CD8-positive, alpha-beta memory T cell (primary cell): ENCODE measurements at places on chromosomes 2 and 18. TPM values are rescaled to one million over a fixed set of nuclear protein-coding genes. Genes with fewer than 3 reads are reported as not detected.

- no peak for DNase-seq
Measured at GRCh38 chr18:48884771-48885170, 66.0 kb downstream of the SMAD7 start.

DNA sequence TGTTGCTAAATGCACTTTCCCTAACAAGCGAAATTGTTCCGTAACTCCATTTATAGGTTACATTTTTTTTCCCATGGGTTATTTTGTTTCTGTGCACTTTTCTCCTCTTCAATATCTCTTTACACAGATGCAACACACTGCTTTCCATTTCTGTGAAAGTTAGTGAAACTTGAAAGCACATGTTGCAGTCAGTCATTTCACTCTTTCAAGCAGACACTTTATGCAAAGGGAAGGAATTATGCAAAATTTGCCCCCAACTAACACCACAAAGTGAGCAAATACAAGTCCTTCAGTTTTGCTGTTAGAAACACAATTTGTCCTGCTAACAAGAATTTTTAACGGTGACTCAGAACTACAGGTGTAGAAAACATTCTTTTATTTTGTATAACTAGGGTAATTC, 124.8 kb downstream of the PTH2R start:
- DNase-seq = no peak

GRCh38 chr2:223788826-223789225, 48.6 kb downstream of the AP1S3 start:
- no peak for DNase-seq

GRCh38 chr2:98381494-98381893, 35.2 kb downstream of the CNGA3 start:
- no peak for DNase-seq

GRCh38 chr2:136013955-136014354, 28.5 kb upstream of the DARS1 start:
- no peak for DNase-seq

DNA sequence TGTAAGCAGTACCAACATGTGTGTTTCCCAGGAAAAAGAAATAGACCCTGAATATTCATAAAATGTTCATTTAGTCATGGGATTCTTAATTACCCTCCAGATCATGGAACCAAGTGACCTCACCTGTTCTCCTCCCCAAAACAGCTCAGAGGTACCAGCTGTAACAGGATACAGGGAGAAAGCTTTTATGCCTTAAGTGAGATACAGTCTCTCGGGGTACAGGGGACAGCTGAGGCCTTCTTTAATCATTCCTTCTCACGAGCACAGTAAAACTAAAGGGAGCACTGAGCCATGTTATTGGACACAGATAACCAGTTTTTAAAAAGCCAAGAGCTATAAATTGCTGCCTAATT, 16.6 kb downstream of the EPHA4 start:
- DNase-seq = no peak

GRCh38 chr18:13382366-13382953, 163.9 kb downstream of the LDLRAD4 start:
- no peak for DNase-seq

GRCh38 chr2:195514365-195514764, 142.7 kb upstream of the SLC39A10 start:
- DNase-seq = no peak

GRCh38 chr2:59947209-59947608, 606.2 kb downstream of the BCL11A start:
- DNase-seq = no peak

GRCh38 chr2:1594123-1594372, 150.3 kb downstream of the PXDN start:
- no peak for DNase-seq

DNA sequence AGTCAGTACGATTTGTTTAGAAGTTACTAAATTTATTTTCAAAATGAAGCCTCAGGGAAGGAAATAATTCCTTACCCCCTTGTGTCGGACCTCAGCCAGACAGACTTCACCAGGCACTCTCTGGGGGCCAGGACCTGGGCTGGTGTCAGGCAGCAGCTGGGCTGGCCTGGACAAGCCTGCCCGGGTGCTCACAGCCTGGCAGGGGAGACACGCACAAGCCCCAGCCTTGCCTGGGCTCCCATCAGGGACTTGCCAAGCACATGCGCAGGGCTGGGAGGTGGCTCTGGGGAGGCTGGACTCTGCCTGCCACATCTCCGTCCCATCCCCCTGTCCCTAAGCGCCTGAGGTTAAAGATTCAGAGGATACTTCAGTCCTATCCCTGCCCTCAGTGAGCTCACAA, 56.8 kb upstream of the HS6ST1 start:
- no peak for DNase-seq

DNA sequence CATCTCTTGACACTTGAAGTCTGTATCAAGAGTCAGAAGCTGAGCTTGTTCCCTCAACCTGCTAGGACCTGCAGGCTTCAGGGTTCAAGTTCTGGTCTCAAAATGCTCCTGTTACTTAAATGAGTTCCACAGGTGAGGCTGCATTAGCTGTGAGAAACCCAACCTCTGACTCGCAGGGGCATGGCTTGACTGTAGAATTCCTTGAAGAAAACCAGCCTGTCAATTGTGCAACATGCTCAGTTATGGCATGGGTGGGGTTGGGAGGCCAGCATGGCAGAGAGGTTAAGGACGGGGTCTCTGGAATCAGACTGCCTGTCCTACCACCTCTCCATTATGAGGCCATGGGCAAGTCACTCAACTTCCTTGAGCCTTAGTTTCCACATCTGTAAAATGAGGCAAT, 235.8 kb downstream of the EN1 start:
- DNase-seq = no peak

GRCh38 chr2:241680827-241681599, 5.6 kb downstream of the DTYMK start:
- no peak for DNase-seq

- no peak for DNase-seq
Measured at GRCh38 chr2:227150222-227150936, 13.6 kb downstream of the COL4A4 start.

DNA sequence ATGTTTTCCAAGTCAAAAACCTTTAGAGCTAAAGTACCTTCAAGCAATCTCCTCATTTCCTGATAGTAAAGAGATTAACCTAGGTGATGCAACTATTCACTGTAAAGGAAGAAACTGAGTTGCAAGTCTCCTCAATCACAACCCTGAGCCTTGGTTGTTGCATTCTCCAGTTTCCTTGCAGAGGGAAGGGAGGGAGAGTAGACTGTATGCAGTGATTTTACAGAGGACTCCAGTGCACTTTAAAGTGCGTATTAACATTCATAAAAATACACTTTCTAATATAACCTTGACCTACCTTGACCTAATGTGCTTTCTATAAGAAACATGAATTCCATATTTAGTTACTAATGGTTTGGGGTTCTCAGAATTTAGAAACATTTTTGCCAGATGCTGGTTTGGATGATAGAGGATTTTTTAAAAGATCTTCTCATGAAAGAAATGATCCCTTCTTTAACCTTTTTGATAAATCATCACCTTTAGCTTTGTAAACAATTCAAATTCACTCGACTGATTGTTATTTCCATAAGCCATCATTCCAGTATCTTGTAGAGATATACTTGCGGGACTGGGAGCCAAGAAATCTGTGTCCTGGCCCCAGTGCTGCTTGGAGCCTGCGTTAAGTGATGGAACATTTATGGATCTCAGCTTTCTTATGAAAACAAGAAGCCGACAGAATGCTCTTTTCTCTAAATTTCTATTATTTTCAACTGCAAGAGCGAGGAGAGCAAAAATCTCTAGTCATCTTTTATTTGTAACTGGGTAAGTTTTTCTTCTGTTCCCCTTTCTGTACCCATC, 228.3 kb downstream of the ZNF521 start:
- no peak for DNase-seq

DNA sequence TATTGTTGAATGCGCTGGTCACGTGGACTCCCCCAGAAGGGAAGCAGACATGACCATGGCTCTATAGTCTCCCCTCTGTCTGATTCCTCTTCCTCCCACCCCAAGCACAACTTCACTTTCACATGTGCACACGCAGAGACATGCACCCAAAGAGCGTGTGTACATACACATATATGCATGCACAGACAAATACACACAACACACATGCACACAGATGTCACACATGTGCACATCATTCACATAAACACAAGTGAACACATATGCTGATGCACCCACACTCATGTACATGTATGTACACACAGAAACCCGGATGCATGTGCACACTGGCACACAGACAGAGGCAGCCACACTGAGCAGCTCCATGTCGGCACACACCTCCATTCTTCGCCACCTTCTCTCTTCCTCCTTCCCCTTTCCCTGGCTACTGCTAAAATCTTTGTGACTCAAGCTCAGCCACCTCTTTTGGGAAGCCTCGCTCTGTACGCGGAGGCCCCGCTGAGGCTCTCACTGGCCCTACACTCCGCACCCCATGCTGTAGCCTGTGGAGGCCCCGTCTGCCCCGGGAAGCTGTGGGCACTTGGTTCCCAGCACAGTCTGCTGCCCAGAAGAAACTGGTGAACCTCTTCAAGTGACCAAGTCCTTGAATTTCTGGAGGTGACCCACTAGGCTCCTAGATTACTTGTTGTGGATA, 101.6 kb upstream of the TEX51 start:
- DNase-seq = no peak

GRCh38 chr2:27856386-27856785, 33.8 kb downstream of the RBKS start:
- DNase-seq = no peak

DNA sequence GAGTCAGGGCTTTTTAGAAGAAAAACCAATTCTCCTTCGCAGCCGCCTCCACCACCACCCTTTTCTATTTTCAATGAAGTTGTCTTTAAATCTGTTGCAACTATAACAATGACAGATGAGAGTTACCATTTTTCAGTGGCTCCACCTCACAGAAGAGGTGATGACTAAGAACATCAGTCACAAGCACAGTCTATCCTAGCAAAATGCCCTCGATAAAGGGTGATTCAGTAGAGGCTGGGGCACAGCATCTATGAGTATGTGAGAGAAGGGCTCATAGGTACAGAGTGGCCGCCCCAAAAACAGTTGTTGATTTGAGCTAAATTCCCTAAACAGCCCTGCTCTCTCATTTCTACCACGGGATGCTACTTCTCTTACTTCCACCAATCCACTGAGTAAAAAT, 310.8 kb upstream of the MGAT5 start:
- no peak for DNase-seq

DNA sequence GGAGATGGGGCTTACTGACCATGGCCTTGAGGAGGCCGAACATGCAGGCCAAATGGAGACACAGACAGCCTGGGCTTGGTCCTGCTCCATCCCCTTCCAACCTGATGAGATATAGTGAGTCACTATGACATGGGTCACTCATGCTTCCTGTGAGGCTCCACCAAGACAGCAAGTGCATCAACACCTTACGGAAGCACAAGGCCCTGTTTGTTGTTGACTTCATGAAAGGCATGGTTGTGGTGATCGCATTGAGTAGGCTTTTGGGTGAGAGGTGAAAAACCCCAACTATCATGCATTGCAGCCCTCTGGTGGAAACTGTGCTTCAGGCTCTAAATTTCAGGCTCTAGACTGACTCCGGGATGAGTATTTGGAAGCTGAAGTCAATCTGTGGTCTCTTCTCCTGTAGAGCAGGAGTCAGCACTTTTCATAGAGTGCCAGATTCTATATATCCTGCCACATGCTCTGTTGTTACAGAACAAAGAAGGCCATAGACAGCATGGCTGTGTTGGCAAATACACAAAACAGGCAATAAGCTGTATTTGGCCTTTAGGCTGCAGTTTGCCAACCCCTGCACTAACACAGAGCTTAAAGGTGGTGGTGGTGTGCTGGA, 10.1 kb downstream of the IL37 start:
- DNase-seq = peak; percentile 63

DNA sequence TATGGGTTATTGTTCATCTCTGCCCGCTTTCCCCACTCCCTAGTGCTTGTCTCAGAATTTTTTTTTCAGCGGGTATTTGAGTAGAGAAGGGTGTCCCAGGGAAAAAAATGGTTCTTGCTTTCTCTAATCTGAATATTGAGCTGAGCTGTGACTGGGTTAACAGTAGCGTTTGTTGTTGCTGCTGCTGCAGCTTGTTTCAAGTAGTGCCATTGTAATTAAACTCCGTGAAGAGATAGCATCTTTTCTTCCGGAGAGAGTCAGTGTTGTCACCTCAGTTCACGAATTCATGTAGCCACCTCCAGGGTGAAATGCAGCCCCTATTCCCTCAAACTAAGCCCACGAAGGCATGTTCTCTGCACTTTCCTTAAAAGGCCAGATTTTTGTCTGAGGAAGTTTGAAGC, 1.5 kb upstream of the AAK1 start:
- peak; percentile 17 for DNase-seq

DNA sequence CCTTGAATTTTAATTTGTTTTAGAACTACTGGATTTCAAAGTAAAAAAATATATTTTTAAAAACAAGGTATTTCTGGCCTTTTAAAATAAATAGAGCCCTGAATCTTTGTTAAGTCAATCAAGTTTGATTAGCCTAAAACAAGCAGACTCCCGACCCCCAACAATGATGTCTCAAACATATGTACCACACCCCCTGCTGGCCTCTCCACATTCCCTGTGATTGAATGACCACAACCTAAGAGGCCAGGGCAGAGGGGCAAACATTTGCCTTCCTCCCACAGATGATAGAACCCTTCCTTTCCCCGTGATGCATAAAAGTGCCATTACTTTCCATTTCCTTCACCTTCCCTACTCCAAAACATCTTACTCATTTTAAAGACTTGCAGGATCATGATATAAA, 130.9 kb downstream of the STK39 start:
- no peak for DNase-seq

- DNase-seq = no peak
Measured at GRCh38 chr2:234994438-234995321, 42.9 kb downstream of the SH3BP4 start.

DNA sequence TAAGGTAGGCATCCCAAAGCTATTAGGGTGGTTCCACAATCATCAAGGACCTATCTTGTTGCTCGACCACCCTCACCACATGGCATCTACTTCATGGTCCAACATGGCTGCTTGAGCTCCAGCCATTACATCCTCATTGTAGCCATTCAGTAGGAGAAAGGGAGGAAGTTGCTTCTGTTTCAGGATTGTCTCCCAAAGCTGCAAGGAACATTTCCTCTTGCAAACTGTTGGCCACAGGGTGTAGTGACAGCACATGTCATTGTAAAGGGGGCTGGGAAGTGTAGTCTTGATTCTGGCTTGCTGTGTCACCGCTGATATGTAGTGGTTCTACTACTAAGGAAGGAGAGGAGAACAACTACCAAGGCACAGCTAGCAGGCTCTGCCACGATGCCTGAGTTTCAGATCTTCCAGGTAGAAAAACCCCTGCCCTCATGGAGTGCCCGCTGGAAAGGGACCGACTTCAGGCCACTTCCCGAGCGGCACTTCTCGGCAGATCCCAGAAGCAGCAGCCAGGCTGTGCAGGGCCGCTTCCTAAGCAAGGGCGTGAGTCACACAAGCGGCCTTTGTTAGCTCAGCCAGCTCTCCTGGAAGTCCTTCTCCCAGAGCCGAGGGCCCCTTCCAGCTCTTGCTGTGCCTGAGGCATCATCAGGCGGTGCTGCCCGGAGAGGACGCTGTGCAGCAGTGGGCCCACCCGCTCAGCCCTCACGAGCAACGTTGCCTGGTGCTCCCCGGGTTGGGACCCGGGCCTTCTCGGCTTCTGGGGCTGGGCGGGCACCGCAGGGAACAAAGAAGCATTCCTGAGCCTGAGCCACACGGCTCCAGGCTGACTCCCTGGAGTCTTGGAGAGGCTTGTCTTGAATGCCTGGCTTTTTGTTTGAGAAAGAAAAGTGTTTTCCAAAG, 58.2 kb downstream of the HS6ST1 start:
- DNase-seq = no peak

ACADL gene
- not detected for polyA plus RNA-seq

CRYGD gene
- polyA plus RNA-seq = not detected

ANKRD30BL gene
- polyA plus RNA-seq = not detected

CNTNAP5 gene
- not detected for polyA plus RNA-seq
